ENCODE measurements at places on chromosomes 5 and 9.

- no peak for DNase-seq
Measured at GRCh38 chr5:92424785-92425426, 1041.8 kb upstream of the ARRDC3 start.

DNA sequence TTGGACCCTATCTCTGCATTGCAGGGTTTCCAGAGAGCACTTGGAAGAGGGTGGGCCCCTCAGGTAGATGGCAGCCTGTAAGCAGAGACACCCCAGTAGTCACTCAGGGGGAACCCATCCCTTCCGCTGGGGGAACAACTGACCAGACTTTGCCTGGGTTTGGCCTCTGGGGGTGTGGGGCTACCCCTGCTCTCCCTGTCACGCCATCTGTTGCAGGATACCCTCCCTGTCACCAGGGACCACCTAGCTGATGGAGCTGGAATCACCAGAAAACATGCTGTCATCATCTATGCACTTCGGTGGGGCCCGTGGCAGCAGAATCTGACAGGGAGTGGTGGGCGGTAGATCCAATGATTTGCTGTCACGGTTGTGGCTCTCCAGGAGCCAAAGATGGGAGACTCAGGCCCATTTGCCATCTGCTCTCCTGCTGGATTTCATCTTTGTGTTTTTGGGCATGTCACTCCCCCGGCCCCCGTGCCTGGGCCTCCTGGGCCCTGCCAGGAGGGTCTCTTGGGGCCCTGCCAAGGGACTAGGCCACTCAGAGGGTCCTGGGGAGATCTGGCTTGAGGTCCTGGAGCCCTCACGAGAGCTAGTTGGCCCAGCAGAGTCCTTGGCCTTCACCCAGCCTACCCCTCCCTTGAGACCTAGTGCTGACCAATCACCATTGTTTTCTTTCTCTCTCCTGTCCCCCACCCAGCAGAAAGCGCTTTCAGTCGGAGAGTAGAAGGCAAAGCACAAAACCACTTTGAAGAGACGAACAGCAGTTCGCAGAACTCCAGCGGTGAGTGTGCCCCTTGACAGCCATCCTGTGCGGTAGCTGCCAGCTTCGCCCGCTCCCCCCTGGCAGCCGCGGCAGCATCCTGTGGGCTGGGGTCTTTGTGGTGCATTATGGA, 45.9 kb downstream of the AMBP start:
- no peak for DNase-seq

DNA sequence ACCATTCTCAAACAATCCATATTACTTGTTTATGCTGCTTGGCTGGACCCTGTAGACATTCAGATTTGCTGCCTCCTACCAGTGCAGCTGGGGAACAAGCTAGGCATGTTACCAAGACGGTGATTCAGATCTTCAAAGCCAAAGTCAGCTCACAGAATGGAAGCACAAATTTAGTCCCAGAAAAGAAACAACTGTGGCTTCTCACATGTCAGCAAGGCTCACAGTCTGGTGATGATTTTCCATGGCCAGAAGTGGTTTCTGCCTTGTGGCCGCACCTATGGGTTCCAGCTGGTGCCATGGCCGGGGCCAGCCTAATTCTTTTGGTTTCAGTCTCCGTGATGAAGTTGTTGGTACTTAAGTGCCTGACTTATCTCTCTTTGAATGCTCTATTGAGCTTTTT, 182.2 kb downstream of the TMC1 start:
- no peak for DNase-seq

GRCh38 chr9:102428305-102428704, 566.8 kb upstream of the CYLC2 start:
- no peak for DNase-seq

DNA sequence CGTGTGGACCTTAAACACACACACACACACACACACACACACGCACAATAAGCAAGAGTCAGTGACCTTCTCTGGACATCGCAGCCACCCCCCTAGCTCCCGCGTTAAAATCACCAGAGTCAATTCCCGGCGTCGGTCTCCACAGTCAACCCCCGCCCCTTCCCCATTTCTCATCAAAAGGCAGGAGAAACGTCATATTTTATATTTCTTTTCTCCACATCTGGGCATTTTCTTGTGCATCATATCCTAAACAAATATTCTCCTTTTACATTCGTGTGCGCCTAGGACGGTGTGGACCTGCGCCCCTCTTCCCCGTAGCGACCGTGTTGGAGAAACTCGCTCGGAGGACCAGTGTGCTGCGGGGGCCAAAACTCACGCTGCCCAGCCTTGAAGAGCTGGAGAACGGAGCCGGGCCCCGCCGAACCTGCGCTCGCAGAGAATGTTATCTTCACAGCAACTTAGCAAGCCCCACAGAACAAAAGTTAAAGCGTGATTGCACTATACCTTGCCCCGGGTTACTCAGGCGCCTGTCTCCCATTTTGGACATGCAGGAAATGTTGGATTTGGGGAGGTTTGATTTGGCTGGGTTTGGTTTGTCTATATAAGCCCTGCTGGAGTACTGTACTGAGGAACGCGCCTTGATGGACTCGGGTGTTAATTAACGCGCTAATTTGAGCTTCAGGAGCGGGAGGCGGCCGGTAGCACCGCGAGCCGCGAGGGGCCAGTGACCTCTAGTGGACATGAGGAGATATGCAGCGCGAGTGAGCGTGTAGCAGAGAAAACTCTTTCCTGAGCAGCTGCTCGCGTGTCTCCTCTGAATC, 192.4 kb downstream of the MEF2C start:
- DNase-seq, result peak; percentile 56

GRCh38 chr9:108439947-108440346, 415.8 kb downstream of the ACTL7B start:
- no peak for DNase-seq

GRCh38 chr5:6273749-6274148, 104.6 kb downstream of the MED10 start:
- DNase-seq, result no peak

DNA sequence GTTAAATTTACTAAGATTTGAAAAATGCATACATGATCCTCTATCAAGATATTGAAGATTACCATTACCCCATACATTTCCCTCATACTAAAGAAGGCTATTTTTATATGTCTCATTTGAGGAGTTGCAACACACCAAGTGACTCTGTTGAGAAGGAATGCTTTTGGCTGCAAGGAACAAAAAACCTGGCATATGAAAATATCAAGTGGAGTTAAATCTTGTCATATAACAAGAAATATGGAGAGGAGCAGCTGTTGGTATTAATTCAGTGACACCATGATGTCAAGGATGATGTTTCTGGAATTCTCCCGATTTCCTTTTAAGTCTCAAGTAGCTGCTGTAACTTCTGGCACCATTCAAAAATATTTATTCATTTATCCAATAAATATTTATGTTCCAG, 193.8 kb downstream of the CSNK1G3 start:
- DNase-seq, result no peak

Data from ACHN (cell line).